Hematopoietic multipotent progenitor cell treated with erythropoietin and hydrocortisone succinate and interleukin-3 and kit ligand, for 8 days (in vitro differentiated cells): ENCODE measurements at places on chromosomes 1 and 21.

GRCh38 chr1:19435851-19436455 lies 49.4 kb downstream of the CAPZB start:
- DNase-seq, result no peak

DNA sequence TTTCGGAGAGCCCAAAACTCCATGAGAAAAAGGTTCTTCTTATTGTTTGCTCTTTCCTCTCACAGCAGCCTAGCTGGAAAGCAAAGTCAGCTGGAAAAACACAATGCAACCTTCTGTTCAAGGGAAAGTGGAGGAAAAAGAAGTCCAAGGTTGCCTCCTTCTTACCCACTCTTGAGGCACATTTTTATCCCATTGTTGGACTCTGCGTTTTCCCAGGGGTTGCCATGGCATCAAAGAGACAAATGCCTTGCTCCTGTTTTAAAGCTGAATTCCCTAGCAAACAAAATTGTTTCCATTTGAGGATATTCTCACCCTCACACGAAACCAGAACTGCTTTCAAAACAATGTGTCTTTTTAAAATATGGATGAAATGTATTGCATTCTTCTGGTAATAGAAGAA lies 45.1 kb upstream of the PALMD start:
- DNase-seq, result no peak

DNA sequence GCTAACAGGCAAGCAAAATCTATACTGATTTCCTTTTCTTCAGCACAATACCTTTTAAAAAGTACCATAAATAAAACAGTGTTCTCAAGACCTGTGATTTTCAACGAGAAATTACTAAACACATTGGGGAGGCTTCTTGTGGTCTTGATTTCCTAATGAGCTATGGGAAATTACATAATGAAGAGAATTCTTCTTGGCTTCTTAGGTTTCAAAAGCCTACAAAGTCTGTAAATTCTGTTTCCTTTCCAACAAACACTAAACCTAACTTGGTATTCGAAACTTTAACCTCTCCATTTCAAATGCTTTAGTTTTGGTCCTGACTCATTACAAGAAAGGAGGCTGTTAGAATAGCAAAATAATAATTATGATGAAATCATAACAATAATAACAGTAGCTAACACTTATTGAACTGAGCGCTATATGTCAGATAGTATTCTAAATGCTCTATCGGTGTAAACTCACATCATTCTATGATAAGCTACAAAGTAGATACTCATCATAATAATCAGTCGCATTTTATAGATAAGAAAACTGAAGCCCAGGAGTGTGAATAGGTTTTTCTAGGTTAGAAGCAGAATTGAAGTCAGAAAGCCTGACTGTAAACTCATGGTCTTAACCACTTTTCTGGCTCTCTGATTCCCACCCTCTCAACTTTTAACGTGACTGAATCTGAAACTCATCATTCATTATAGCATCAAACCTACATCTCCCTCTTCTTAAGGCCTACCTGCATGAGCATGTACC lies 486.7 kb downstream of the SMYD3 start:
- no peak for DNase-seq

- DNase-seq, result no peak
Observed at GRCh38 chr1:231266811-231267322, 25.9 kb downstream of the GNPAT start.

DNA sequence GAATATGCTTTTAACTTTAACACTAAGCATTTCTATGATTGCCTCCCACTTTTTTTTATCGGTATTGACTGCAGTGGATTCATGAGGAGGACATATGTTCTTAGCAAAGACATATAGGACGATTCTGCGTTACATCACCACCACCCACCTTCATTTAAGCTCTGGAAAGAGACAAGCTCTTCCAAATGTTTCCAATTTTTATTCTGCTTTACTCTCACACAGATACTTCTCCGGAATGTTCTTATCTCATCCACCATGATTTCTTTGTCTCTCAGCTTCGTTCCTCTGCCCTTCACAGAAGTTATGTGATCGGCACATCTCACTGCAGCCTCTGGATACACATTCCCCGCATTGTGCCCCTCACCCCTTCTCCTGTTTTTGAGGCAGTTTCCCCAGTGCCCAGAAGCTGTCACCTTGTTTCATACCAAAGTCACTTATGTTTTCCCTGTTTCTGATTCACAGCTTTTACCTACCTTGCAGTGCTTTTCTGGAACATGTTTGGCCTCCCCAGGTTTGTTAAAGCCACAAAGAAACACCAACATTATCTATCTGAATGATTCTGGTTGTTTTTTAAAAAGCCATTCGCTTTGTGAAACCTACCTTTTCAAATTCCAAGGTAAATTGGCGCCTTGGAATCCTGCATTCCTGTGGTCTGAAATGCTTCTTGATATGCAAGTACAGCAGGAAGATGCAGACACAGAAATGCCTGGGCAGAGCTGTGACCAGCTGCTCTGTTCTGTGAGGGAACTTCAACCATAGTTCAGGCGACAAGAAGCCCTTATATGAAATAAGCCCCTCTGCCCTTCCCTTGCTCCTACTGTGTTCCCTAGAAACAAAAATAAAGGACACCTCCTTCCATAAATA lies 1020.2 kb downstream of the TTLL7 start:
- no peak for DNase-seq

GRCh38 chr1:212192261-212192998 lies 92.8 kb upstream of the PPP2R5A start:
- DNase-seq, result no peak

DNA sequence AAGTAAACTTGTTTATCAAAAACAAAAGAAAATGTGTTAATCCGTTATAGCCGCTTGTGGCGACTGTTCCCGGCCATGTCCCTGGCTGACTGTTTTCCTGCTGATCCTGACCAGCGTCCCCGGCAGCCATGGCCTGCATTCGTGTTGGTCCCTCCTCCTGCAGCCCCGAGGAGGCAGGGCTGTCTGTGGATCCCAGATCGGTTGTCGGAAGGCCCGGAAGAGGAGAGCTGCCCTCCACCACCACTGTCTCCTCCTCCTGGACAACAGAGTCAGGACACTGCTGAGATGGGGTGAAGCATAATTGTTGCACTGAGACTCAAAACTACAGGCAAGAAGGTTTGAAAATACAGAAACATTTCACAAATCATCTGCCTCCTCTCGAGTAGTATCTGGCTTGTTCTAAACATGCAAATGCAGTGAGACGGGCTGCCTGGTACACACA lies 3.6 kb upstream of the MXRA8 start:
- DNase-seq, result no peak
